Diencephalon (tissue), 1 donor: ENCODE measurements at places on chromosomes 7 and 10. TPM values are rescaled to one million over a fixed set of nuclear protein-coding genes. Genes with fewer than 3 reads are reported as not detected.

Gene GNG11
- total RNA-seq: 6.5 TPM

Gene GRID2IP
- 2.1 TPM for total RNA-seq

Gene ADRB1
- 7.6 TPM for total RNA-seq

Gene UNCX
- total RNA-seq: 2.3 TPM

Gene FASTK
- total RNA-seq: 35.5 TPM
